ENCODE measurements at places on chromosomes 16 and 17.

- DNase-seq: no peak
These were observed 1469.8 kb downstream of the CDH11 start for GRCh38 chr16:63652091-63652490.

DNA sequence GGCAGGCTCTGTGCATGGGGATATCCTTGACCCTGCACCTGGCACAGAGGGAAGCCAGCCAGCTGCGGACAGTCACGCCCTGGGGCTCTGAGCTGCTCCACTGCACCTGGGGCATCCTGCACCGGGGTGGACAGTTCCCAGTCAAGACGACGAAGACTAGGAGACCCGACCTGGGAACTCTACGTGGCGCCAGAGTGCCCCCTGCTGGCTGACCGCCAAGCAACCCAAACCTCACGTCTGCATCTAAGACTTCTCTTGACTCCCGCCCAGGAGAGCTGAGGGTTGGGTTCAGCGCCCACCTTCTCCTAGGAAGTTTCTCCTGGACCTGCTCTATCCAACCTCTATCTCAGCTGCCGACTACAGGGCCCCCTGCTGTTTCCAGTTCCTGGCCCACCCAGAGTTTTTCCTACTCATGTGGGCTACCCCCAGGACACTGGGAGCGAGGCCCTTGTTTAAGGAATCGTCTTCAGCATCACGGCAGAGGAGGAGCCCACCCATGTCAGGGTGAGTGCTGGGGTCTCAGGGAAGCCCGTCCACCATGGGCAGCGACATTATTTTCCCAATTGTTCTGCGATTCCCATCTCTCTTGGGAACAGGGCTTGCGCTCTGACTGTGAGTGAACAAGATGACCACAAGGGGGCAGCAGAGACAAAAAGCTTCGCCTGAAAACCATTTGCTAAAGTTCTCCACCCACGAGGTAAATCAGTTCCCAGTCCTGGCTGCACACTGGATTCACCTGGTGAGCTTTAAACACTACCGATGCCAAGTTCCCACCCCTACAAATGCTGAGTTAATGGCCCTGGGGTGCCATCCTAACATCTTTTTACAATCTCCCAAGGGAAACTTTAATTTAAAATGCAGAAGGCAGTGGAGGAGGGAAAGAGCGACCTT lies 29.3 kb downstream of the TLE7 start:
- peak; percentile 26 for DNase-seq

DNA sequence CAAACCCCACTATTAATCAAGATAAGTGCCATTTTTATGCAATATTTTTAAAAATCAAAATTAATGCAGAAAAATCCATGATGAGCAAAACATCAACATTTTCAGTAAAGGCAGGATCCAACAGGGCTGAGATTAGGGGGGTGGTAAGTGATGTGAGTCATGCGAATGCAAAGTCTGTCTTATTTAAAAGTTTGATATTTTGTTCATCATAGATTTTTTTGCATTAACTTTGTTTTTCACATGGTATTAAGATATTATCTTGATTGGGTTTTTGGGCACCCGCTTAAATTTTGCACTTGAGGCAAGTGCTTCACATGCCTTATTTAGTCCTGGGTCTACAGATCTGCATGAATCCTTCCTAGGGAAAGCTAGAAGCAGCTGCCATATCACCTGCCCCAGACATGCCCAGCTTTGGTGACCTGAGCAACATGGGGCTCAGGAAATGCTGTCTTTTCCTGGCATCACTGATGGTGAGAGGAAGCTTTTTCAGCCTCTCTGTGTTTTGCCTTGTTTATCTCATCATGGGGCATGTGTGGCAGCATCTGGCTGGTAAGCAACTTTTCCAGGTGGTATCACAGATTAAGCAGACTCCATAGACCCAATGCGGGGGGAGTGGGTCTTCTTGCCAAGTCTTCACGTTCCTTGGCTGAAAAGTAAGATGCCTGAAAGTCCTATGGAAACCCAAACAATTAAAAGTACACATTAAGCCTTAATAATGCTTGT lies 57.6 kb upstream of the NFAT5 start:
- no peak for DNase-seq

DNA sequence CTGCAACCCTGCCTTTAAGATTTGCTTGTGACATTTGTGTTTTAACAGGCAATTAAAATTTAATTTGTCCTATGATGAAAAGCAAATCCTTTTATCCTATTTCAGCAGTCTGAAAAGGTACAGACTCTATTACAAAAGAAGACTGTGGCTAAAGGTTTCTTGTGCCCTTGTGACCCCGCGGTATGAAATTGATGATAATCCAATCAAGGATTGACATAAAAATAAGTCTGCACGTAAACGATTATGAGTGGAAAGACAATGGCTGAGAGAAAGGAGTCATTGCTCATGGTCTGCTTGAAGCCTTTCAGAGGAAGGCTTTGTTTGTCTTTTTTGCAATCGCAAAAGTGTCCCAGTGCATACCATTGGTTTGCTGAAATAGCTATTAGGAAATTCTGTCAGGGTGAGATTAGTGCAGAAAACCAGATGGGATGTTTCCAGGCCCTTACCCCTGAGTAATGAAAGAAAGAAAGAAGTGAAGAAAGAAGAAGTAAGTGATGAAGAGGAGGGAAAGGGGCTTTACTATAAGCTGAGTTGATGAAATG lies 867.8 kb upstream of the CDH8 start:
- no peak for DNase-seq

GRCh38 chr16:65178151-65178550 lies 56.3 kb upstream of the CDH11 start:
- no peak for DNase-seq

GRCh38 chr16:69894676-69895075 lies 56.5 kb upstream of the CLEC18A start:
- DNase-seq: no peak

DNA sequence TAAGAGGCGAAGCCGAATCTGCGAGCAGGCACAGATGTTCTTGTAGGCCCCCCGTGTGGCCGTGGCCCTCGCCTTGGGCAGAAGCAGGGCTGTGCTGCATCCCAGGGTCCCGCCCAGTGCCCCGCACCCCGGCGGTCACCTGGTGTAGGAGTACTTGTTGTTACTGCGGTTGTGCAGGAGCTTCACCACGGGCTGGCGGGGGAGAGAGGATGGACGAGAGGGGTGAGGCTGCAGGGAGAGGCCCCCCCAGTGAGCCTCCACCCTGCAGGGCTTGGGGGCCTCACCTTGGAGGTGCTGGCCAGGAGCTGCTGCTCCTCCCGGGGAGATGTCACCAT lies 11.4 kb downstream of the ASPHD1 start:
- DNase-seq: no peak

GRCh38 chr16:51248217-51248616 lies 97.1 kb upstream of the SALL1 start:
- no peak for DNase-seq

DNA sequence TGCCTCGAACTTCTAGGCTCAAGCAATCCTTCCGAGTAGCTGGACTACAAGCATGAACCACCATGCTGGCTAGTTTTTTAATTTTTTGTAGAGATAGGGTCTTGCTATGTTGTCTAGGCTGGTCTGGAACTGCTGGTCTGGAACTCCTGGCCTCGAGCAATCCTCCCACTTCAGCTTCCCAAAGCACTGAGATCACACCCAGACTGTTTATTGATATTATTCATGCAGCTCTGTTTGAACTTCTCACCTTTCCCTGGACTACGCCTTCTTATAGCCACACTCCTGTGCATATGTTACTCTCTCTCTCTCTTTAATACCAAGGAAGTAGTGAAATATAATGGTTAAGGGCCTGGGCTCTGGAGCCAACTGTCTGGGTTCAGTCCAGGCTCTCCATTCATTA lies 4.6 kb downstream of the COG7 start:
- DNase-seq: peak; percentile 42

DNA sequence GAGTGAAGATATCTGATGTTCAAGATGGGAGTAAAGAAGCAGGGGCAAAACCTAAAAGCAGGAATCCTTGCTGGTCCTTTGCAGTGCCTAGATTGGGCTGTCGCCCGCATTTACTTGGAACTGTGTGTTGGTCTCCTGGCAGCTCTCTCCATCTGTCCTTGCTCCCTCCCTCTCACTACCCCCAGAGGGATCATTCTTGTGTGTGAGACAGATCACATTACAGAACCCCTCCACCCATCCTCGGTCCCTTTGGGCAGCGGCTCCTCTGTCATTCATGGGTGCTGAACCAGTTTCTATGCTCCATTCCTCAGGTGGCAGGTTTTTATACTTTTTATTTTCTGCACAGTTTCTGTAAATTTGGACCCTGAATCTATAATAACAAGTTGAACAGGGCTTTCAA lies 99.4 kb upstream of the MYOCD start:
- no peak for DNase-seq

- DNase-seq: no peak
These were observed 37.1 kb downstream of the AMFR start for GRCh38 chr16:56388209-56388608.

DNA sequence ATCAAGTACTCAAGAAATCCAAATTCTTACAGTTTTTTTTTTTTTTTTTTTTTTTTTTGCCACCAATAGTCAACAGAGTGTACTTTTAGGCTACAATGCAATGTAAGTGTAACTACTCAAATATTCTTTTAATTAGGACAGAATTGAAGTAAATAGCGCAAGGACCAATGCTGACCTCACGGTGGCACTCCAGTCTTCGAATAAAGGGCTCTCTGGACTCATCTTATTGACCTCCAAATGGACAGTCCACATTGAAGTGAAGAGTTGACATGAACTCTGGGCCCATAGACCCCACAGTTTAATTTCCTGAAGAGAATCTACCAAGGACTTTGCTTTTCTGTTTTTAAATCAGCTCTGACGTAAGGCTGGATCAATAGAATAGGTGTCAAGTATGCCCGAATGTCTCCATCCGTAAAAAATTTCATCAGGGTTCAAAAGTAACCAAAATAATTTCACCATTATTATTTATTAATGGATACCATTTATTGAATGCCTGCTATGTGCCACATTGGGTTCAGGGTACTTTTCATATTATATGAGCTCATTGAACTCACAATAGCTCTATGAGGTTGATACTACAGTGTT lies 7.3 kb upstream of the DDX52 start:
- DNase-seq: no peak

DNA sequence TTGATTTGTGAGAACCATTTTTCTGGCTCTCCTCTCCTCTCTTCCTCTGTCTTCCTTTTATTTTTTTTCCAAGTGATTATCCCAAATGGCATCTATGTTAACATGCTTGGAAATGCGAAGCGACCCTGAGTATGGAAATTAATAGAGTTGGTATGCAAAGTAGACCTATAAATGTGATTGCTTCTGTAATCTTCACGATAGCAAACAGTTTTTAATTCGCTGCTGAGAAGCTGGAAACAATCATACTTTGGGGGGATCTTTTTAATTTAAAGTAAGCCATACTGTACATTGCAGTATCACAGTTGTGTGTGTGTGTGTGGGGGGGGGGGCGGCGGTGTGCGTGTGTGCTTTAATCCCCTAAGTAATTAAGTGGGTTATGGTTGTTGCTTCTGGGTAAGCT lies 233.3 kb downstream of the CDH13 start:
- DNase-seq: no peak

GRCh38 chr17:74387365-74388218 lies 20.3 kb downstream of the GPR142 start:
- DNase-seq: no peak

DNA sequence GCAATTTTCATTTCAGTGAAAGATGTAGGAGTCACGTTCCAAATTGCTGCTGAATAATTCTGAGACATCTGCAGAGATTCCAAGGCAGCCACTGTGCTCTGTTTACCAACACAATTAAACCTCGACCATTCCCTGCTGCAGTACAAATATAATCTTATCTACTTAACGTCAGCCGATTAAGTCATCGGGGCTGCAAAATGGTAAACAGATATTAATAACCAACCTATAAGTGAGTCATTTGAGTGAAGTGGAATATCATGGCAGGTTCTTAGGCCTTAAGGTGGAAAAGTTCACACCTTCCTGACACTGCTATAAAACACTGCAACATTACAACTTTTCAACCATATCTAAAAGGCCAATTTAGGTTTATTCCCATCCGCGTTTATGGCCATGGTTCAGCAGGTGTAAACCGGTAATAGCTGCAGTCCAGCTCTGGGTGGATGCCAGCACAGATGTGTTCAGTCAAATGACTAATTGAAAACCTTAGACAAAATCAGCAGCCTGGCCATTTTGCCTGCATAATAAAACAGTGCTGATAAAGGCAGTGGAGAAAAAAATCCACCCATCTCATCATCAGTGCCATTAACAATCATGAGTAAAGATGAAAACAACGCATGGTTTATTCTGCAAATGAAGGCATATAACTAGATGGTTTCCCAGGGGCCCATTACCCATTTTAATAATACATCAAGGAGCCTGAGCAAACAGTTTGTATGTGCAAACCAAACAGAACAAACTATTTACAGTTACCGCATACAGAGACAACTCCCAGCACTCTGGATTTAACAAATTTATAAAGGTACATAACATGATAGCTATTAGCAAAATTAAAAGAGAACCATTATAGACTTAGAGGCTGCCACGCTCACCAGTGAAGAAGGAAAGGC lies 202.9 kb upstream of the IRX3 start:
- DNase-seq: no peak

DNA sequence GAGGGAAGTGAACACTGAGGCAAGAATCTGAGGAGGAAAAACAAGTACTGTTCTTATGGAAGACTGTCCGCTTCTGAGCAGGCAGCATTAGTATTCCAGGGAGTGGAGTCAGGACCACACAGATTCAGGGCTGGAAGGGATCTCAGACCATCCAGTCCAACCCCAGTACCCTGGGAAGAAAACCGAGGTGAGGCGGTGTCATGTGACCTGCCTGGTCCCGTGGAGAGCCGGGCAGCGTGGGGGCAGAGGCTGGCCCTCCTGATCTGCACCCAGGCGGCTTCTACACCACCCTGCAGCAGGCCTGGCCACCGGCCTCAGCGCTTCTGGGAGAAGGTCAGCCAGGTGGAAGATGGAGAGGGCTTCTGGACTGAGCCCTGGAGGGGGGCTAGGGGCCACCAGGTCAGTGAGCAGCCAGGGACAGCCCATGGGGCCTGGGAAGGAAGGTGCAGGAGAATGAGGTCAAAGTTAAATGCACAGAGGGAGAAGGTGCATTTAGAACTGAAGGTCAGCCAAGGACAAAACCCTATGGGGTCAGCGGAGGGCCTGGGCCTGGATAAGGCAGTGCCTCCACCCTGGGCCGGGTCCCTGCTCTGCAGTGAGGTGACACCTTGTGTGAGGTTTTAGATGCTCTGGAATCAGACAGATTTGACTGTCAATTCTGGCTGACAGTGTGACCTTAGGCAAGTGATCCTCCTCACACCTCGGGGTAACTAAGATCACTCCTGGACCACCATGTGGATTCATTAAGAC lies 45.9 kb downstream of the VAC14 start:
- no peak for DNase-seq

- no peak for DNase-seq
These were observed 122.9 kb downstream of the SDK2 start for GRCh38 chr17:73521376-73521775.
